ENCODE measurements at places on chromosomes 16 and 17.
A peak's percentile ranks its signal among the peaks of the same experiment; 100 is the strongest.

DNA sequence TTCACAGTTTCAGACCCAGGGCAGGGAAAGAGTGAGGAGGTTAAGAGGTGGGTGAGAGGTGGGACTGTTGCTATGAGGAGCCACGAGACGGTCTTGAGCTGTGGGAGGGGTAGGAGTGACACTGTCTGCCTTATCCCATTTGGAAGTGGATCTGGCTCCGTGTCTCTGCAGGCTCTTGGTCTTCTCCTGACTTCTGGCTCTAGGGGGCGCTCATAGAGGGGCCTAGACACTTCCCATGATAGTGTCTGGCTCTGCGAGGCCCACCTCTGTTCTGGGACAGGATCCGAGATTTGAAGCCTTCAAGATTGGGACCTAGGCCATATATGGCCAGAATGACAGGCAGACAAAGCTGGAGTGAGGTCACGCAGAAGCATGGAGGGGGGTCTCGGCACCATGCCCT is 204.5 kb downstream of the GSG1L start:
- DNase-seq, result no peak

DNA sequence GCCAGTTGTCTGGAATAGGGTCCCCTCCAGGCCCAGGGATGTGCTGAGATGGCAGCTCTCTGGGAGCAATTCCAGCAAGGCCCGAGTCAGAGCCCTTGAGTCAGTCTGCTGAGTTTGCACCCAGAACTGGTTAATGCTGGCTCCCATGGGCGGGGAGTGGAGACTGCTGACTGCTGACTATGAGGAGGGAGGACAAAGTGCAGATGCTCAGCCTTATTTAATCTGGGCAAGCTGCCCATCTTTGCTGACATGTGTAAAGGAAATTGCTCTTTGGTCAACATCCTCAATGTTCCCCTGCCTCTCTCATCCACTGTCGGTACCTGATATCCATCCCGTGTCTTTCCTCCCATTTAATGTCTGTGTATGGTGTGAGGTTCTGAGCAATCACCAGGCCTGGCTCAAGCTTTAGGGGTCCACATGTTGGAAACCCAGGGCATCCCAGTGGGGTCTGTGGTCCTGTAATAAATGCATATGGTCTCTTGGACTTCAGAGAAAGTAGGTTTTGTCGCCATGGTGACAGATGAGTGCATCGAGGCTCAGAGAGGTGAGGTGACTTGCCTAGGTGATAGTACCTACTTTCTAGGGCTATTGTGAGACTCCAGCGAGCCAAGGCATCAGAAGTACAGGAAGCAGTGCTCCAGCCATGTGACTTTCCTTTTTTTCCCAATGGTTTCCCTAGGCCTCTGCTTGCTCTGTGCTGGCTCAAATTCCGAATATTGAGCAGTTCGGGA is 20.0 kb upstream of the RNF135 start:
- DNase-seq, result peak; percentile 61

DNA sequence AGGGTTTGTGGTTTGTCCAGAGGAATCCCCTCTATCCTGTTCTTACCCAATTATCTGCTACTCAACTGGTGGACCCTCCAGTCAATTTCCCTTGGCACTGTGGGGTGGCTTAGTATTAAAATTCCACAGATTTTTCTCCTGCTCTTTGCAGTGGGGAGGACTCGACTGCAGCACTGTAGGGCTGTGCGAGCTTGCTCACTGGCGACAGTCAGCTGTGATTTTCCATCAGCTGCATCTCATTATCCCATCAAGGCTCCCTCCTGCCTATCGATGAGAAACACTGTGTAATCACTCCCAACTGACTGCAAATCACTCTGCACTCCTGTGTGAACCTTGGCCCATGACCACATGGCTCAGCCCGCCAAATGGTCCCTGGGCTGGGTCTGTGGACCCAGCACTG is 90.5 kb upstream of the MAF start:
- no peak for DNase-seq

DNA sequence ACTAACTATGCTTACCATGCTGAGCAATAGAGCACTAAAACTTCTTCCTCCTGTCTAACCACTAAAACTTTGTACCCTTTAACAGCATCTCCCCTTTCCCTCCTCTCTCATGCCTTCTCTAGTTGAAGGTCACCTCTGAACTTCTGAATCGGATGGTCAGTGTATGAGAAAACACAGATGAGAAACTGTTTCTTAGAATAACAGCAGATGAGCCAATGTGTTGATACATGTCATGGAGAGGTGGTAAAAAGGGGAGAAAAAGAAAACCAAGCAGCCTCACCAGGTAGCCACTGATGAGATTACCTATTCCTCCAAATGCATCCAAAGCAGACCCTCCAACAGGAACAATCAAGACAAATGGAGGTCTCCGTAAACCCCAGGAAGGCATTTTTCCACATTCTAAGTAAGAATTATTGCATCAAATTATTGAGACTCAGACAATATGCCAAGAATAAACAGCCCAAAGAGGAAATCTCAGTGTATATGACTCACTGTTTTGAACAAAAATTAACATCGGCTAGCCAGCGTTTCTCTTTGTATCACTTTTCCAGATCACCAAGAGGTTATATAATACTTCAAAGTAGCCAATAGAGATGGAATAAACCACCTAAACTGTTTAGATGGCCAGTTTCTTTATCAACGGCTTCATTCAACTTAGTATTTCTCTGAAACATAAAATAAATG is 793.3 kb upstream of the SOX9 start:
- DNase-seq, result peak; percentile 43

DNA sequence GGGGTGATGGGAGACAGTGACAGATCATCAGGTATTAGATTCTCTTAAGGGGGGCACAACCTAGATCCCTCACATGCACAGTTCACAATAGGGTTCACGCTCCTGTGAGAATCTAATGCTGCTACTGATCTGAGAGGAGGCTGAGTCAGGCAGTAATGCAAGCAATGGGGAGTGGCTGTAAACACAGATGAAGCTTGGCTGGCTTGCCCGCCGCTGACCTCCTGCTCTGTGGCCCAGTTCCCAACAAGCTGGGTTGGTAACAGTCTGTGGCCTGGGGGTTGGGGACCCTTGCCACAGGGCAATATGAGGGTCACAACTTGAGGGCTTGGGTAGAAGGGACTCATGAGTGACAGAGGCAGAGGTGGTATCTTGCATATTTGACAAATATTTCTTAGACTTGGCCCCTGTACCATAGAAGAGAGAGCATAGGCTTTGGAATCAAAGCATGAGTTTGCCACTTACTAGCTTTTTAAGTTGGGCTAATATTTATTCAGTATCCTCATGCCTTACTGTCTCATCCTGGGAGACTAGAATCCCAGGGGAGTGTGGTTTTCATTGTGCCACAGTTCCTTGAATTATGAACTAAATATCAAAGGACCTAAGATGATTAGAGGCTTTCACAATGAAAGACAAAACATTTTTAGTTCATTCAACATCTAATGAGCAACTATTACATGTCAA is 133.4 kb downstream of the SPACA3 start:
- DNase-seq, result peak; percentile 26

- DNase-seq, result no peak
These were observed 1.7 kb downstream of the RBFOX3 start for GRCh38 chr17:79609049-79609589.

DNA sequence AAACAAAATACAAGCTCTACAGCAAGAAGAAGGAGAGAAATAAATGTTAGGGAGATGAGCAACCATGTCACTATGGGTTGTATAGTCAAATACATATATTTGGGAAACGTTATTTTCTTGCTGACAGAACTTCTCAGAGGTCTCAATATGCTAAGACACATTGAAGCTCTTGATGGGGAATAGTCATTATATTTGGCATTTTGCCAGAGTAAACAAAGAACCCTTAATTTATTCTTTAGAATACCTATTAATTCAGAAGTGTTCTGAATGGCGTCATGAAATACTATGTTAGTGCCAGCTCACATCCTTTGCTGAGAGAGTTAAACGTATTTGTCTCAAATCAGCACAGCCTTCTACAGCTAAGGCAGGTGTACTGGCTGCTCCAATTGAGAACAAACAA is 458.9 kb downstream of the CDH13 start:
- no peak for DNase-seq

GRCh38 chr17:73480740-73481139 is 163.5 kb downstream of the SDK2 start:
- no peak for DNase-seq

DNA sequence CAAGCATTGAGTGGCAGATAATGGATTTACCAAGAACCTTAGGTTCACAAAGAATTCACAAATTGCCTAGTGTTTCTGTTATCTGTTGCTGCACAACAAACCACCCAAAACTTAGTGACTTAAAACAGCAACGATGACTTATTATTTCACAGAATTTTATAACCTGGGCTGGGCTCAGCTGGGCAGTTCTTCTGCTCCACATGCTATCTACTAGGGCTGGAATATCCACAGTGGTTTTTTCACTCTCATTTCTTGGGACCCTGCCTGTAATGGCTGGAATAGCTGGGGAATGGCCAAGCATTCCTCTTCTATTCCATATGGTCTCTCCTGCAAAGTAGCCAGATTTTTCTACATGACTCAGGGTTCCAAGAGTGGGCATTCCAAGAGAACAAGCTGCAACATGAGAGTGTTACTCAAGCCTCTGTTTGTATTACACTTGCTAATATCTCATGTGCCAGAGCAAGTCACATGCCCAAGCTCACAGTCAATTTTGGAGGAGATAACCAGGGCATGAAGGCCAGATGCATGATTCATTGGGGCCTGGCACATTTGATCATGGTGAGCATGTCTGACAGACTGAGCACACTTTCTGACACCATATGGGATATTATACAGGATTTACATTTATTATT is 4.9 kb upstream of the PSMD7 start:
- peak; percentile 96 for DNase-seq

- DNase-seq, result no peak
These were observed 45.8 kb upstream of the NOS2 start for GRCh38 chr17:27846042-27846655.

DNA sequence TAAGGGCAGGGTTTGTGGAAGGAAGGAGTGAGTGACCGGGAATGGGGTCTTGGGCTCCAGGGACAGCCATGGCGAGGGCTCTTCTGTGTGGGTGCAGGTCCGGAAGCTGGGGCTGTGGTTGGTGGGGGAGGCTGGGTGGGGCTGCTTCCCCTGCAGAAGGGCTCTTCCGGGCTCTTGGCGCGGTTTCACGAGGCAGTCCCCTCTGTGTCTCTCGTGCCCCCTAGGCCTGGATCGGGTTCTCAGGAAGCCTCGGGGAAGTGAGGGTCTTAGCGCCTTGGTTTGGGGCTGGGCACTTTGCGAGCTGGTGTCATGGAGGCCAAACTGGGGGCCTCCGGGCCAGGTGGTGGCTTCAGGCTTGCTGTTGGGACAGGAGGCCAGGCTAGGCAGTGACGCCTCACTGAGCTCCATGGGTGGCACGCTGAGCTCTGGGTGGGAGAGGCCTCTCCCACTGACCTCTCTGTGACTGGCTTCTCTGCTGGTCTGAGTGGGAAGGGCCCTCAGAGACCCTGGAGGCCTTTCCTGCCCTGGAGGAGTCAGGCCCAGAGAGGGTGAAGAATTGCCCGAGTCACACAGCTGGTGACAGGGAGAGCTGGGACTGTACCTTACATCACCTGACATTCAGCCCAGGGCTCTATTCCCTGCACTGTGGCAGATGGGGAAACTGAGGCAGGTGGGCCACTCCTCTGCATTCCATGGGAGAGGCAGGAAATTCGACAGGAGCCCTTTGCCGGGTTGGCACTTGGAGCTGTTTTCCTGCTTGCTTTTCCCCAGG is 8.2 kb downstream of the ADCY7 start:
- no peak for DNase-seq

DNA sequence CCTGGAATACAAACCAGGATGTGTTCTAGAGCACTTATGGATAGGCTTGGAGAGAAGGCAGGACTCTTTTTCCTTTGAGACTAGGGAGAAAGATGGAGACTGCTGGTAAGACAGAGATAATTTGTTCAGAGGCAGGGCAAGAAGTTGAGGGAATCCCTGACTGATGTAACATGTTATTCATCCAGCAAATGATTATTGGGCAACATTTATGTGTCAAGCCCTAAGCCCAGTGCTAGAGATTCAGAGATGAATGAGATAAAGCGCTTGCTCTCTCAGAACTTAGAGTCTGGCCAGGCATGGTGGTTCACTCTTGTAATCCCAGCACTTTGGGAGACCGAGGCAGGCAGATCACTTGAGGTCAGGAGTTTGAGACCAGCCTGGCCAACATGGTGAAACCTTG is 47.8 kb upstream of the NUFIP2 start:
- DNase-seq, result peak; percentile 49

DNA sequence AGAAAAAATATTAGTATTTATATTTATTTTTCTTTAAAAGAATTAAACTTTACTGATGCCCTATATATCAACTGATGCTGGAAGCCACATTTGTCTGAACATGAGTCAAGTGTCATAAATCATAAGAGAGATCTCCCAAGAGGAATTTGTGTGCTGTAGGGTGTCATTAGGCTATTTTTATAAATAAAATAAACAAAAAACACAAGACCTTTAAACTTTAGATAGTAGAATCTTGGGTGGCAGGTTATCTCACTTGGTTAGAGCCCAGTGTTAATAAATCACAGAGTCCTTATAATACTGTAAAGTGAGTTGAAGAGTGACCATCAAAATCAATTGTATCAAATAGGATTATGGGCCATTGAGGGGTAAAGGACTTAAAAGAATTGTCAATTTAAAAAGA is 21.3 kb upstream of the CPD start:
- no peak for DNase-seq

DNA sequence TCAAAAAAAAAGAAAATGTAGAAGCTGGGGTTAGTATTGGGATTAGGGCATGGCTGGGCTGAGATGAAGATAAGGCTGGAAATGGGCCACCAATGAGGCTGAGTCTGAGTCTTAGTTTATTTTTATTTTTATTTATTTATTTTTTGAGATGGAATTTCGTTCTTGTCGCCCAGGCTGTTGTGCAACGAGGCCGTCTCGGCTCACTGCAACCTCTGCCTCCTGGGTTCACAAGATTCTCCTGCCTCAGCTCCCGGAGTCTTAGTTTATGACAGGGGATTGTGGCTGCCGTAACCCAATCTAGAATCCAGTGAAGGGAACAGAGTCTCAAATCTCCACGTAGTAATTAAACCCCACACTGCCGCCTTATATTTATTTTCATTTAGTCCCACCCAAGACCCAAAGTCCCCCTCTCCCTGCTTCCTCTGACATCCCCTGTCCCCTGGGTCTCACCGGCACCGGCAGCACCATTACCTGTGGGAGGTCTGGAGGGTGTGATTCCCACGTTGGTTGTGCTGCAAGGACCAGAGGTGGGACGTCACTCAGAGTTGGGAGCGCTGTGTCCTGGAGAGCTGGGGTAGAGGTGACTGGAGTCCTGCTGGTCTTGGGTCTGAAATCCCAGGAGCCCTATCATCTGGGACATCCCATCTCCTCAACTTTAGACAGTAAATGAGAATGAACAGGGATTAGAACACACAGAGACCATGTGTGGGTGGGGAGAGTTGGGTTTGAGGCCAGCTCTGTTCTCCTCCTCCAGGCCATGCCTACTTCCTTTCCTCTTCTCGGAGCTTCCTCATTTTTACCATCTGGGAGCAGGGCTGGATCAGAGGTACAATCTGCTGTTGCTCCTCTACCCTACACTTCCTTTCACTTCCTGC is at the start of gene CLEC10A:
CLEC10A (minus strand) TSS at position 671 of the 875 bp plus-strand sequence. CDS start 1,439 bp downstream, outside the sequence.
- no peak for DNase-seq

GRCh38 chr17:57993471-57994365 is 5.7 kb upstream of the VEZF1 start:
- DNase-seq, result no peak
